ENCODE measurements at places on chromosomes 5 and 9.

DNA sequence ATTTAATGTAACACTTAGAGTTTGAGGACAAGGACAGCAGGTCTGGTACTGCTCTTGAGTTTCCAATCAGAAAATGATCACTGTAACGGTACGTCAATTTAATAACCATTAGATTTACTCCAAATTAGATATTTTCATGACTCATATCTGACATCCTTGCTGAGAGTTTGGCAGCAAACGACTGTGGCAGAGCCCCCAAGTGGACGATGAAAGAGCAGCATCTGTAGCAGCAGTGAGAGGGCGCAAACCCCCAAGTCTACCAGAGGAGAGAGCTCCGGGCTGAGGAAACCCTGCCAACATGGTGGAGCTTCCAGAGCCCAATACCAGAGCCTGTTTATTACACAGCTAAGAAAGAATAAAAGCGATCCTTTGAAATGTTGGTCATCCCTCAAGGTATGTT lies 73.2 kb upstream of the EPB41L4A start:
- DNase-seq, result peak; percentile 84

DNA sequence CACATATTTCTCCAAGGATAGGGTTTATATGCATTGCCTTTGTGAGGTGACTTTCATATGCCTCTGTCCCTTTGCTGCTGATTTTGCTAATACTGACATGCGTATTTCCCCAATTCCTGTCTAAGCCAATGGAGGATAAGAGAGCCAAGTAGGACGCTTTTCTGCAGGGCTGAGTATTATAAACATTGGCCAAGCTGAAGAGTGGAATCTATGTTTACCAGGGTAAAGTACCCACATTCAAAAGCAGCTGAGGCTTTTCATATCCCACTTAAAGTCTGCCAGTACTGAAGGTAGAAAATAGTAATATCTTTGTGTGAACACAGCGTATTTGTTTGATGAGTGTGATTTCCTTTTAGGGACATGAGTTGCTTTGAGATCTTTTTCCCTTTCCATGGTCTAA lies 128.8 kb upstream of the GPR151 start:
- DNase-seq, result no peak

GRCh38 chr9:9846557-9846956 lies 766.2 kb downstream of the PTPRD start:
- DNase-seq, result no peak

GRCh38 chr9:2686911-2687310 lies 30.4 kb upstream of the KCNV2 start:
- no peak for DNase-seq

GRCh38 chr5:58545912-58546311 lies 37.0 kb upstream of the RAB3C start:
- DNase-seq, result peak; percentile 84

DNA sequence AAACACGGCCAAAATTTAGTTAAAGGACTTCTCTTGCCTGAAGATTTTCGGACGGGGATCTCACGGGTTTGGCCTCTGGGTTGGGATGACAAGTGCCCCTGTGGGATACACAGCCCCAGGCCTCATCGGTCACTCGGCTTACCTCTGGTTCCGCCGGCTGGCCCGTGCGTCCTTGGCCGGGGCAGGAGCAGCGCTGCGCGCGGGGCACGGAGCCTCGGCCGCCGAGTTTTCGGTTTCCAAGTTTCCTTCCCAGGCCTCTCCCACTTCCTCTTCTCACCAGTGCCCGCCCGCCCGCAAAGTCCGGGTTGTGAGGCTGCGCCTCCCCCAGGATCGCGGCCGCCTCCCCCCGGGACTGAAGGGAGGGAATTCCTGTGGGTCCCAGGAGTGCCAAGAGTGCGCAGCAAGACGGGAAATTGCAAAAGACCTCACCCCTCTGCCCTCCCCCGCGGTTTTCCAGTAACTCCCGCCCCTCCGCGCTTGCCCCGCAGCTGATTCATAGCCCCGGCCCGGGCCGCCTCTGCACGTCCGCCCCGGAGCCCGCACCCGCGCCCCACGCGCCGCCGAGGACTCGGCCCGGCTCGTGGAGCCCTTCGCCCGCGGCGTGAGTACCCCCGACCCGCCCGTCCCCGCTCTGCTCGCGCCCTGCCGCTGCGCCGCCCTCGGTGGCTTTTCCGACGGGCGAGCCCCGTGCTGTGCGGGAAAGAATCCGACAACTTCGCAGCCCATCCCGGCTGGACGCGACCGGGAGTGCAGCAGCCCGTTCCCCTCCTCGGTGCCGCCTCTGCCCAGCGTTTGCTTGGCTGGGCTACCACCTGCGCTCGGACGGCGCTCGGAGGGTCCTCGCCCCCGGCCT lies at the start of gene OSMR:
Gene OSMR, plus strand, starts transcription at position 487 of the 853 bp plus-strand sequence. CDS start 23,033 bp downstream, outside the sequence.
- DNase-seq, result peak; percentile 7

- no peak for DNase-seq
Observed at GRCh38 chr5:38187532-38187931, 70.8 kb upstream of the EGFLAM start.

DNA sequence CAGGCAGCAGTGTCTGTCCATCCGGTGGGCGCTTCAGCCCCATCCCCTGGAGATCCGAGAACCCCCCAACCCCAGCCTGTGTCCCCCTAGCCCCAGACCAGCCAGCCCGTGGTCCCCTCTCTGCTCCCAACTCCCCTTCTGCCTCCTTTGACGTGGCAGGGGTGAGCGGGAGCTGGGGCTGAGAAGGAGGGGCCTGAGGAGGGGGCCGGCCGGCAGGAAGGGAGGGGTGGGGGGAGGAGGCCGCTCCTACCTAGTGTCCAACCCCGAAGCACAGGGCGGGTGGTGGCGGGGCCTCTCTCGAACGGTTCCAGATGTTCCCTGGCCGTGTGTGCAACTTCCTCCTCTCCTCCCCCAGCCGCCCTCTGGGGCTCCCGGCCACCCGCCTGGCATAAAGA lies 31.0 kb downstream of the GOLGA2 start:
- peak; percentile 93 for DNase-seq

Measured in Kasumi-1 (cell line).